ENCODE measurements at places on chromosomes 5 and 9. TPM values are rescaled to one million over a fixed set of nuclear protein-coding genes. Genes with fewer than 3 reads are reported as not detected.

- no peak for DNase-seq
Measured at GRCh38 chr5:1657161-1657741, 133.5 kb upstream of the LPCAT1 start.

GRCh38 chr5:38847559-38848347 lies 1.9 kb downstream of the OSMR start:
- DNase-seq, result no peak

DNA sequence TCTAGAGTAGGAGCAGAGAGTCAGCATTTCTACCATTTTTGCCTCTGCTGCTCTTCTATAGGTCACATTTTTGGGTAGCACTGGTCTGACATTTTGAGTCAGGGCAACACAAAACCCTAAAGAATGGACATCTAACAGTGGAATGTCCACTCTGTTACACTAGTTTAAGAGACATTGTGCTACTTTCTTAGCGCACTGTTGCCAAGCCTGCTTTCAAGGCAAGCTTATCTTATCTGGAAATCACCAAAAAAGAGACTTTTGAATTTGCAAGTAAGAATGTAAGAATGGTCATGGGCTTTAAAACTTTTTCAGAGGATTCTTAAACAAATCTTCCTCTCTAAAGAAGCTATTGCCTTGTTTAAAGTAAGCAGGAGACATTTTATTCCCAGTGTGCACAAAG lies 73.0 kb upstream of the STARD4 start:
- DNase-seq, result no peak

- DNase-seq, result no peak
Measured at GRCh38 chr9:78074385-78075291, 43.0 kb upstream of the GNAQ start.

- no peak for DNase-seq
Measured at GRCh38 chr5:31232273-31232888, 38.9 kb downstream of the CDH6 start.

DNA sequence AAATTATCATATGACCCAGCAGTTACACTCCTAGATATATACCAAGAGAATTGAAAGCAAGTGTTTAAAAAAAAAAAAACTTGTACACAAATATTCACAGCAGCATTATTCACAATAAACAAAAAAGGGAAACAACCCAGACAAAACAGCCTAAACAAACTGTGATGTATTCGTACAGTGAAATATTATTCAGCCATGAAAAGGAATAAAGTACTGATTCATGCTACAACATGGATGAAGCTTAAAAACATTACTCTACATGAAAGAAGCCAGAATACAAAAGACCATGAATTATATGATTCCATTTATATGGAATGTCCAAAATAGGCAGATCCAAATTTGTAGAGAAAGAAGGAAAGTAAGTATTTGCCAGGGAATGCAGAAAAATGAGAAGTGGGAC lies 161.1 kb downstream of the CWC27 start:
- DNase-seq, result no peak

- DNase-seq, result no peak
Measured at GRCh38 chr5:81216152-81216551, 17.0 kb upstream of the CKMT2 start.

The EDIL3 gene
- 47.2 TPM for total RNA-seq
